SK-N-SH treated with all-trans-retinoic acid at 6 μM for 48 hours (cell line): ENCODE measurements at places on chromosomes 5 and 9.

GRCh38 chr9:115212832-115213231 lies 94.9 kb upstream of the TNC start:
- no peak for ATAC-seq

DNA sequence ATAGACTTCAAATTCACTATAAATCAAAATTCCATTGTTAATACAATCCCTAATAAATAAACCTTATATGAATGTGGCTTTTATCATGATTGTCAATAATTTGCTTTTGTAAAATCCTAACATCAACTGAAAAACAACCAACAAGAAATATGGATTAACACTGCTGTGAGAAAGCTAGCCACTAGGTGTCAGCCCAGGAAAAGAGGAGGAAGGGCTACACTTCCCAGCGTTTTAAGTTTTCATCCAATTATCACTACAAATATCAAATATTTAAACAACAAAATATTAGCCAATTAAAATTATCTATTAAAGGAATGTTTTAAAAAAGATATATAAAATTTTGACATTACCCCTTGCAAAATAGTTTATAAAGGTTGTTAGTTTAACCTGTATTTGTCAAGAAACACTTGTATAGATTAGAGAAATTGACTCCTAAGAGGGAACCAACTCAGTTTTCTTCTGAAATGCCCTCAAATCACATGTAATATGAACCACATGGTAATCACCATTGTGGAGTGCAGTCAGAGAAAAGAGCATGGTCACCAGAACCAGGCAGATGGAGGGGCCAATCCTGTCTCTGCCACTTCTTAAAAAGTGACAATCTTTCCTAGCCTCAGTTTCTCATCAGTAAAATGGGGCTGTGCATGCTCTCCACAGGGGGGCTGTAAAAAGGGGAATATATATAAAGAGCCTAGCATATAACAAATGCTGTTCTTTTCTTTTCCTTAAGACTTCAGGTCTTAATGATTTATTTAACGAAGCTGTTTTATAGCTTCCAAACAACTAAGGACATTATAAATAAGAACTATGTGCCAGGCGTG lies 188.2 kb downstream of the CRB2 start:
- ATAC-seq, result peak; percentile 76

DNA sequence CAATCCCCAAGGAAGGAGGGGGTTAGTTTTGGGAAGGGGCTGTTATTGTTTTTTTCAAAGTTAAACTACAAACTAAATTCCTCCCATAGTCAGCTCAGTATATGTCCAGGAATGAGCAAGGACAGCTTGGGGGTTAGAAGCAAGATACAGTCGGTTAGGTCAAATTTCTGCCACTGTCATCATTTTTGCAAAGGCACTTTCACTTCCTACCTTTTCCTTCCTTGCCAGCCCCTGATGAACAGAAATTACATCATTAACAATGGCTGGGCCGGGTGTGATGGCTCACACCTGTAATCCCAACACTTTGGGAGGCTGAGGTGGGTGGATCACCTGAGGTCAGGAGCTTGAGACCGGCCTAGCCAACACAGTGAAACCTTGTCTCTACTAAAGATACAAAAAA lies 51.5 kb upstream of the HRH2 start:
- no peak for ATAC-seq

- no peak for ATAC-seq
These were observed 261.2 kb upstream of the FAM174A start for GRCh38 chr5:100273846-100274580.

DNA sequence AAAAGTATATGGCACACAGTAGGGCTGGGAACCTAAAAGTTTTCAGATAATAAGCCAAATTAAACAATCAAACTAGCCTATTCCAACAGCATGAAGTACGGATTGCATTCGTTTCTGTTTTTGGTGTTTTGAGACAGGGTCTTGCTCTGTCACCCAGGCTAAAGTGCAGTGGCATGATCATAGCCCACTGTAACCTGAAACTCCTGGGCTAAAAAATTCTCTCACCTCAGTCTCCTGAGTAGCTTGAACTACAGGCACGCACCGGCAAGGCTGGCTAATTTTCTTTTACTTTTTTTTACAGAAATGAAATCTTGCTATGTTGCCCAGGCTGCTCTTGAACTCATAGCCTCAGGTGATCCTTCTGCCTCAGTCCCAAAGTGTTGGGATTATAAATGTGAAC lies 5.2 kb downstream of the RFX3 start:
- no peak for ATAC-seq

GRCh38 chr9:71986900-71987299 lies 73.5 kb downstream of the C9orf57 start:
- ATAC-seq, result no peak

DNA sequence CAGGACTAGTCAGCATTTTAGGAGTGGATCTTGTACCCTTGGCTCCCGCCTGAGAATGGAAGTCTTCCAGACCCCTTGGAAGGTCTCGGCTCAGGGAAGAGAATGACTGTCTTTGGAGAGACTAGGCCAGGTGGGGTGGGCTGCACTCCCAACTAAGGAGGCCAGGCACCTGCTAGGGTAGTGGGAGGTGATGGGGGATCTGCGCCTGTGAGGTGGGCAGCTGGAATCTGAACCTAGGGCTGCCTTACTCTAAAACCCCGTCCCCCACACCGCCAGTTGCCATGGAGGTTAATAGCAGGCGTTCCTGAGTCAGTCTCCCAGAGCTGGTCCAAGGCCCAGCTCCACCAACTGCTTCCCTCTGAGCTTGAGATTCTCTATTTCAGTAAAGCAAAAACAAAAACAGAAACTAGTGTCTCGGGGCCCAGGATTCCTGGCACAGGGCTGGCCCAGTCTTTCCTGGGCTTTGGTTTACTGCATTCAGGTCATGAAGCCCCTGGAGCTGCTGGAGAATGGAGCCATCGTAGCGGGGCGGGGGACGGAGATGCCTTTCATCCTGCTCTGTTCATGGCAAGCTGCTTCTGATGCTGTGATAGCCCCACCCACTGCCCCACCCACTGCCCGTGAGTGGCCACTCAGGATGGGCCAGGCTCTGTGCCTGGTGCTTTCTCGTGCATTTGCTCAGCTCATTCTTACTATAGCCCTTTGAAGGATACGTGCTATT lies 57.5 kb downstream of the DAB2IP start:
- peak; percentile 30; the same call in 1 of the 3 replicates for ATAC-seq

DNA sequence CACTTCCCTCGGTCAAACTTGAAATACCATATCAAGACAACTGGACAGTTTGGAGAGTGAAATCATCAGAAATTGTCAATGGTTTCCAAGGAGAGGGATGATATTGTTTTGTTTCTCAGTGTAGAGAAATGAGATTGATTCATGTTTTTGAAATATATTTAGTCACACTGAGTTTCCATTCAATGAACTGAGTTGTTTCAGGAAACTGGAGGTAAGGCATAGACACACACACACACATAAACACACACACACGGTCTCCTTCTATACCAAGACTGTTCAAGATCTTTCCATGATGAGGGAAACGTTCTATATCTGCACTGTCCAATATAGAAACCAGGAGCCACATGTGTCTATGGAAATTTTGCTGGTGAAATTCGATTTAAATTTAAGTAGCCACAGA lies 182.8 kb downstream of the PTTG1 start:
- ATAC-seq, result no peak

DNA sequence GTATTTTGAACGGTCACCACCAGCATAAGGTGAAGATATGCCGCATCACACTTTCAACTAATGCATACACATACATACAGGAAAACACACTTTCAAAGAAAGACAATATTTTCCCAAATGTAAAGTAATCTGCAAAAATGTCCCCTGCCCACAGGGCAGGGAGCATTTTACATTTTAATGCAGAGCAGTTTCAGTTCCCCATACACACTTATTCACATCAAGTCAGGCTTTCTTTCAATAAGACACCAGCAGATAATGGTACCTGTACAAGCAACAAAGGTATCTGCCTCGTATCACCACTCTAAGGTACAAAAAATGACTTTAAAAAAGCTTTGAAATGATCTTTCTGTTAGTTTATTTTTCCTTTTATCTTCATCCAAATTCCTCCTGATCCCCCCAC lies 247.1 kb upstream of the CCNG1 start:
- ATAC-seq, result no peak

GRCh38 chr5:156693113-156693512 lies 157.0 kb upstream of the PPP1R2B start:
- no peak for ATAC-seq

- ATAC-seq, result peak; percentile 84
These were observed 11.4 kb upstream of the ASS1 start for GRCh38 chr9:130433168-130433946.

DNA sequence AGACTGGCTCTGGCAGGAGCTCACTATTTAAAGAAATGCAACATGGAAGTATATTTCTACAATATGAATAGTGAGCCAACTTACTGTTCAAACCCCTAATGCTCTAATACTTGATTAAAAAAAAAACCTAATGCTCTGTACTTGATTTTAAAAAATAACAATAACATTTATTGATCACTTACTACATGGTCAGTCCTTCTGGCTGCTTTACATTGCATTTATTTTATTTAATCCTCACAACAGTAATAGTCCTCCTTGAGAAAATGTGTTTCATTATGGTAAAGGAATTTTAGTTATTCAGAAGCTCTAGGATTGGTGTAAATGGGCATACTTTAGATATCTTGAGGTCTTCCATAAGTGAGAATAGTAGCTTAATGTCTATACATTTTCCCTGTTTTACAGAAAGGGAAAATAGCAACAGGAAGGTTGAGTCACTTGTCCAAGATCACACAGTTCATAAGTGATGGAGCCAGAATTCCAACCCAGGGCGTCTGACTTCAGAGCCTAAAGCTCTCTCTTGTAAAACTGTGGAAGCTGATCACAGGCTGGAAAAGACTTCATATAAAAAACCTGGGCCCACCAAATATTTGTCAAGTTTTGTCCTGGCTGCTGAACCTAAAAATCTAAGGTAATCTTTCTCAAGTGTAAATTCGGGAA lies 1.0 kb downstream of the STARD4 start:
- no peak for ATAC-seq

DNA sequence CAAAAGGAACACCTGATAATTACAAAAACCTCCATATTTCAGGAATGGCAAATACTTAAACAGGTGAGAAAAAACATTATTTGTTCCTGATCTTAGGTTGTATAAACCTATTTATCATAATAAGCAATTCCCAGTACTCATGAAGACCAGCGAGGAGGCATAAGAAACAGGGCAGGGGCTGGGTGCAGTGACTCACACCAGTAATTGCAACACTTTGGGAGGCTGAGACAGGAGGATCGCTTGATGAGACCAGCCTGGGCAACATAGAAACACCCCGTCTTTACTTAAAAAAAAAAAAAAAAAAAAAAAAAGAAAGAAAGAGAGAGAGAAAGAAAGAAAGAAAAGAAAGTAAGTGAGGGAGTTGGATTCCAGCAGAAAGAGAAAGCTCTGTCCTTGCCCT lies 21.6 kb downstream of the CCNJL start:
- ATAC-seq, result no peak

DNA sequence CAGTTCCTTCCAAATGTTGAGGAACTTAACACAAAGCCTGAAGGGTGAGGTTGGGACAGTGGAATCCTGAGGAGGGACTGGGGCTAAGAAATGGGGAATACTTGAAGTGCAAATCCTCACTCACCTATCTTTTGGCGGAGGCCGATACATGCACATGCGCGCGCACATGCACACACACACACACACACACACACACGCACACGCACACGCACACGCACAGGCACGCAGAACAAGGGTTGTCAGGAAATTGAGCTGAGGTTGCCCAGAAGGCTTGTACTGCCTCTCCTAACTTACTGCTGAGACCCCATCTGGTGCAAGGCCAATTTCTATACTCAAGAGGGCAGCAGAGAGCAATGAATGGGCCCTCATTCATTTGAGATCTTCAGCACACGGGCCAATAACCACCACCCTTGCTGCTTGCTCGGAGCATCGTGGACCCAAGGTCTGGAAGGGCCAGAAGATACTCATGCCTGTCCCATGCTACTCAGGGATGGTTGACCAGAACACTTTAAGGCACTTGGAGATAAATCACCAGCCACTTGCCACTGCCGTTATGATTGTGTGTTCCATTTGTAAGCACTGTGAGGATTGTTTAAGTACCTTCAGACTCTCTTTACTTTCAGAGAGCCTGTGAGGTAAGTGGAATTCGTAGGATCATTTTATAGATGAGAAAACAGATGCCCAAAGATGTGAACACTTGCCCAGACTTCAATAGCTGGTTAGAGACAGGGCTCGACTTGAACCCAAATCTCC lies 21.5 kb downstream of the BTF3 start:
- ATAC-seq, result peak; percentile 100

DNA sequence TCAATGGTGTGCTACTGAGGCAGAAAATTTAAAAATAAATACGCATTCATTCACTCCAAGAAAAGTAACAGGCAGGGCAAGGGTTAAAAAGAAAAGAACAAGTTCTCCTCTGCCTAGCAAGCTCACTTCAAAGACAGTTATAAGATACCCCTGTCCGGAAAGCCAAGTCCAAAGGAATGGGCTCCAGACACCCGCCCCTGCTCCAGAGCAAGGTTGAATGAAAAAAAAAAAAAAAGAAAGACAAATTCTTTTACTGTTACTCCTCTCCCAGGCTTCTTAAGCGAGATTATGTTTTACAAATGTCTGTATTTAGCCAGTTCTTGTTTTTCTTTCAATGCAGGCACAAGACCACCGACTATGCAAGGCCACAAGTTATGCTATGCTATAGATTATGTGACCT lies 9.1 kb upstream of the ANXA2R start:
- peak; percentile 47; the same call in 1 of the 3 replicates for ATAC-seq

DNA sequence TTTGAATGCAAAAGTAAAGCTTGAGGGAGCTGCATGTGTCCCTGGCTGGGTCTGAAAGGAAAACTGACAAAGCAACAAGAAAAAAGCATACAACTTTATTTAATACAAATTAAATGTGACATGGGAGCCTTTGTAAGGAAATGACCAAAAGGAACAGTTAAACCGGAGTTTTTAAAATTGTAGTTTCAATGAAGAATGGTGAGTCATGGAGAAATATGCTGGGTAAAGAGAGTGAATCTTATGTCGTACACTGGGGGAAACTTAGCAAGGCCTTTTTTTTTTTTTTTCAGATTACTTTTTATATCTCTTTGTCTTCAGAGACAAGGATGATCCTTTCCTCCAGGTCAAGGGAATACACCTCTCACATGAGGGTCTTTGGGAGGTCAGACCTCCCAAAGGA lies 50.1 kb upstream of the FBXL17 start:
- peak; percentile 81 for ATAC-seq
